ENCODE measurements at places on chromosomes 2 and 18. TPM values are rescaled to one million over a fixed set of nuclear protein-coding genes. Genes with fewer than 3 reads are reported as not detected.

Gene DYTN
- not detected for total RNA-seq

Gene ROCK1
- 13.3 TPM for total RNA-seq

Gene VWA3B
- total RNA-seq = not detected

Gene CDH2
- total RNA-seq = 12.0 TPM

Gene NEU2
- total RNA-seq = not detected

Gene C2orf69
- total RNA-seq = 9.8 TPM

Gene RAB31
- 9.9 TPM for total RNA-seq

Gene STARD6
- total RNA-seq = 0.15 TPM

Gene CACNB4
- total RNA-seq = 0.15 TPM

Gene AQP4
- not detected for total RNA-seq

Gene ABCG8
- total RNA-seq = not detected

Gene SERPINB4
- total RNA-seq = not detected

Gene KCNE4
- total RNA-seq = 2.0 TPM
